ENCODE measurements at places on chromosomes 11 and 22.

DNA sequence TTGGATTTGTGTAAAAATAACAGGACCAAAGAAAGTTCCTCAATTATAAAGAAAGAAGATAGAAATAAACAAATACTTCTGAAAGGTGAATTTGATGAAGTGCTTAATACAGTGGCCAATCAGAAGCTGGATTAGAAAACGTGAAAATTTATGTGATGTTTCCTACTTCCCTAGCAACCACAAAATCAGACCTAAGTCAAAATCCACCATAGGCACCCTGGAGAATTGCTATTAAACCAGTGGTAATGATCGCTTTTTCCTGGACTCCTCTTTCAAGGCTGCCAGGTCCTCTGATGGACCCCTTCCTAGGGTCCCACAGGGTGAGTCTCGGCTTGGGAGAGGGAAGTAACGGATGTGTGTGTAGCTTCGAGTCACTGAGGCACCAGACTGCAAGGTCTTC lies 9.6 kb downstream of the WT1 start:
- DNase-seq: no peak

GRCh38 chr11:14546672-14547071 lies 26.5 kb upstream of the PSMA1 start:
- no peak for DNase-seq

DNA sequence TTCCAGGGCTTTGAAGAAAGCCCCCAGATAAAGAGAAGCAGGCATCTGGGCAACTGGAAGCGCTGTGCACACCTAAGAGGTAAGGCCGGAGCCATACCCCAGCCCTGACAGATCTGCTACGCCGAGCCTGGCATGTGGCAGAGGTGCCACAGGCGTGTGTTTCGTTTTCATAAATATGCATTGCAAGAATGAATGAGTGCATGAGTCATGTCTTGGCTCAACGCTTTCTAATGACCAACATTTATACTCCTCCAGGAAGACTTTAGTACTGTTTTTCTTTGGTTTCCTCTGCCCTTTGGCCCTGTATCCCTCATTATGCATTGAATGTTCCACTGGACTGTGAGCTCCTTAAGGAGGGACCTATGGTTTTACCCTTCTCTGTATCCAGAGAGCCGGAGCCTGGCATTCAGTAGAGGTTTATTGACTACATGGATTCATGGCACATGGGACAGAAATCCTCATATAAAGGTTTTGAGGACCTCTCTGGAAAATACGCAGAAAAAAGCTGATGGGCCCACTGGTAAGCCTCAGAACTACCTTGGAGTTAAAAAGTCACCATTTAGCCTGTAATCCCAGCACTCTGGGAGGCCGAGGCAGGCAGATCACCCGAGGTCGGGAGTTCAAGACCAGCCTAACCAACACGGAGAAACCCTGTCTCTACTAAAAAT lies 38.9 kb upstream of the CSNK2A3 start:
- DNase-seq: no peak

DNA sequence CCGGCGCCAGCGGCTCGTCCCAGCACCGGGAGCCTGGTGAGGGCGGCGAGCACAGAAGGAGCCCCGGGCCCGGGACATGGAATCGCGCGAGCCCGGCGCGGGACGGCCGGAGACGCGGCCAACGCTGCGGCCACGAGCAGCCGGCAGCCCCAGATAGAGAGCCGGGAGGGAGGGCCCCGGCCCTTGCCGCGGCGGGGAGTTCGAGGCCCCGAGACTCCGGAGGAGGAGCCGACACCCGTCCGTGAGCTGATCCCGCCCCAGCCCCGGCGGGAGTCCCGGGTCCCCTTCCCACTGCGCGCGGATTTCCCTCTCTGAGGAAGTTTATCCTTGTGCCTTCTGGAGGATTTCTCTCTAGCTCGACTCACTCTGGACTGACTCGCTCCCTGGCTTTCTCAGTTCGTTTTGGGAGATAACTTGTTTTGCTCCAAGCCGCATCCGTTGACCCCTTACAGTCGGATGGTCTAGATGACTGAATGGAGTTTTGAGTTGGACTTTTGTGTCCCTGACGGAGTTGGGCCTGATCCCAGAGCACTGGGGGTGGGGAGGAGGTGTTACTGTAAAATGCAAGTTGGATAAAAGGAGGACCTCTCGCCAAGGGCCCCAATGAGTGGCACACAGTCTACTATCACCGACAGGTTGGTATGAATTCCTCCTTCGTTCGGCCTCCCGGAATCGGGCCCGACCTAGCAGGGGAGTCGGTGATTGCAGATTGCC lies 585 bp downstream of the ARHGEF12 start:
- no peak for DNase-seq

DNA sequence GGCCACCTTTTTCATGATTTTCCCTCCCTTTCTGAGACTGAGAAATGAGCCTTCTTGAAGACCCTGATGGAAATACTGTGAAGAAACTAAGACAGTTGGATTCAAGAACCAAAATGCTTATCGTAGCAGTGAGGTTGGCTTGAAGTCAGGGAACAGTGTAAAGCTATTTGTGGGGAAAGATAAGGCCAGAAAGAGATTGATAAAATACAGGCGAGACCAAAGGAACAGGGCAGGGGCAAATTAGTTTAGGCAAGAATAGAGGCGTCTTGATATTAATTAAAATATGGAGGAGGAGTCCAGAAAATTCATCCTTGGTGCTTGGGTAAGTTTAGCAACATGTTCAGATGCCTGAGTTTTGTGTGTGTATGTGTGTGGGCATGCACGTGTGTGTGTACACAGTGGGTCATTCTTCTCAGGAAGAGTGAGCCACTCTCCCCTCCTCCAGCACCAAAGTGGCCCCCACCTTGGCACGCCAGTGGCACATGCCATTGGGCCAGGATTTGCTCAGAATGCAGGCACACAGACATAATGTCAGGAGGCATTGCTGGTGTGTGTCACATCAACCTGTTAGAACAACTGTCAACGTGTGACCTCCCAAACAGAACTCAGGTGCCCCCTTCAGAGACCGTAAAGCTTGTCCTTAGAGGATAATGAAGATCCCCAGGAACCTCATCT lies 3.9 kb upstream of the EHF start:
- DNase-seq: no peak

- no peak for DNase-seq
These were observed 45.2 kb upstream of the LINC01488 start for GRCh38 chr11:69436041-69436982.

- no peak for DNase-seq
These were observed at the start of gene PGGHG for GRCh38 chr11:288478-289397. TSS of gene PGGHG (plus strand) at chr11:289126. CDS start at chr11:289817, 691 bp downstream.

- no peak for DNase-seq
These were observed 2.3 kb upstream of the RTN4RL2 start for GRCh38 chr11:57458060-57458409.

GRCh38 chr11:439315-440064 lies 2.3 kb downstream of the ANO9 start:
- no peak for DNase-seq

DNA sequence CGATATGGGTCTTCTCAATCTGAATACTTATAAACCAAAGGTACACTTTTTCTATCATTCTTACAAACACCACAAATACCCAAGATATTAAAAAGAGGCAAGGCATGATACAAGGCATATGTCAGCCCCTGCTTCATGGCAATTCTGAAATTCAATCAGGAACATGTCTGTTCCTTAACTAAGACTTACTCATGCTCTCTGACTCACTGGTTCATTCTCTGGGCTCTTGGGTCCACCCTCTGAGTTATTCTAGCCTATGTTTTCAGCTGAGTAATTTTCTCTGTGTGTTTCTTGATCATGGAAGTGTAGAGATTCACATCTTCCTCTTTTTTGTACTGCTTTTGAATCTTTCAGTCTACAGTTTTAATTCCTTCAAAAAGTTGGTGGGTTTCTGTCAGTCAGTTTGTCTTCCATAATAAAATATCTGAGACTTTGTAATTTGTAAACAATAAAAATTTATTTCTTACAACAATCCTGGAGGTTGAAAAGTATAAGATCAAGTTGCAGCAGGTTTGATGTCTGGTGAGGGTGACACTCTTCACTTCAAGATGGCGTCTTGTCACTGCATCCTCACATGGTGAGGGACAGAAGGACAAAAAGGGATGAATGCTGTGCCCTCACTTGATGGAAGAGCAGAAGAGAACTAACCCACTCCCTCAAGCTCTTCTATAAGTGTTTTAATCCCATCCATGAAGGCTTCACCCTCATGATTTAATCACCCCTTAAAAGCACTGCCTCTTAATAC lies 211.7 kb downstream of the FAM76B start:
- DNase-seq: no peak

DNA sequence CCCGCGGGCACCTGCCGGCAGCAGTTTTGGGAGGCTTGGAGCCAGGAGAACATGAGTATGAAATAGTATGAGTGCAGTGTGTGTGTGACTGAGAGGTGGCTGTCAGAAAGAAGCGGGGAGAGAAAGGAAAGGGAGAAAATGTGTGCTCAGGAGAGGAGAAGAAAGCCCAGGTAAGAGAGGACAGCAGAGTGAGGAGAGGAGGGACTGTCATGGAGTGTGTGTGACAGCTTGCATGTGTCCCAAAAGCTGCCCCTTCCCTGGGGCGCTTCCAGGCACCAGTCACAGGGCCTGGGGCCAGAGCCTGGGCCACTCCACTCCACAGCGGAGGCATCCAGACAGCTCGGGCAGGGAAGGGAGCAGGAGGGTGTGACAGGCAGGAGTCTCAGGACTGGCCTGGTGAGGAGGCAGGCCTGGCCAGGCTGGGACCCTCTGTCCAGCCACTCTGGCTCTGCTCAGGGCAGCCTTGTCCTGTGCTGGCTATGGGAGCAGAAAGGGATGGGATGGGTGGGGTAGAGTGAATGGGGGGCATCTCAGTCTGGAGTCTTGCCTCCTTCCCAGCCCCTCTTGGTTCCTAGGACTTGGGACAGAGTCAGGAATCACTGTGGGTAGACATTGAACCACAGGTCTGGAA lies 949 bp downstream of the MMP11 start:
- no peak for DNase-seq

DNA sequence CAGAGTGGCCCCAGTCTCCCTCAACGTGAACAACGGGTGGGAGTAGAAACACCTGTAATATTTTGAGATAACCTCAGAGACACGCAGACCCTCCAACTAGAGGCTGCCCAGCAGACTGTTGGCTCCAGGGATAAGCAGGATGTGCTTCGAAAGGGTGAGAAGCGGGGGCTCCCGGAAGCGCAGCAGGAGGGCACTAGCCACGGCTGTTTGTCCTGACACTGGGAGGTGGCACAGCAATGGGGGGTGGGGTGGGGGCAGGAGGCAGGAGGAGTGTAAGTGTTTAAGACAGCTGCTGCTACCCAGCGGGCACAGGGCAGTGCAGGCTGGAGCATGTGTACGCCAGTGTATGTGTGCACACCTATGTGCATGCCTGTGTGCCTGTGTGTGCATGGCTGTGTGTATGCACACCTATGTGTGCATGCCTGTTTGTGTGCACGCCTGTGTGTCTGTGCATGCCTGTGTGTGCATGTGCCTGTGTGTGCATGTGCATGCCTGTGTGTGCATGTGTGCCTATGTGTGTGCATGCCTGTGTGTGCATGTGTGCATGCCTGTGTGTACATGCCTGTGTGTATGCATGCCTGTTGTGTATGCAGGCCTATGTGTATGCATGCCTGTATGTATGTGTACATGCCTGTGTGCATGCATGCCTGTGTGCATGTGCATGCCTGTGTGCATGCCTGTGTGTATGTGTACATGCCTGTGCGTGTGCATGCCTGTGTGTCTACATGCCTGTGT lies 154.7 kb downstream of the SHANK2 start:
- DNase-seq: no peak

GRCh38 chr11:2293984-2294925 lies 7.5 kb downstream of the C11orf21 start:
- no peak for DNase-seq

DNA sequence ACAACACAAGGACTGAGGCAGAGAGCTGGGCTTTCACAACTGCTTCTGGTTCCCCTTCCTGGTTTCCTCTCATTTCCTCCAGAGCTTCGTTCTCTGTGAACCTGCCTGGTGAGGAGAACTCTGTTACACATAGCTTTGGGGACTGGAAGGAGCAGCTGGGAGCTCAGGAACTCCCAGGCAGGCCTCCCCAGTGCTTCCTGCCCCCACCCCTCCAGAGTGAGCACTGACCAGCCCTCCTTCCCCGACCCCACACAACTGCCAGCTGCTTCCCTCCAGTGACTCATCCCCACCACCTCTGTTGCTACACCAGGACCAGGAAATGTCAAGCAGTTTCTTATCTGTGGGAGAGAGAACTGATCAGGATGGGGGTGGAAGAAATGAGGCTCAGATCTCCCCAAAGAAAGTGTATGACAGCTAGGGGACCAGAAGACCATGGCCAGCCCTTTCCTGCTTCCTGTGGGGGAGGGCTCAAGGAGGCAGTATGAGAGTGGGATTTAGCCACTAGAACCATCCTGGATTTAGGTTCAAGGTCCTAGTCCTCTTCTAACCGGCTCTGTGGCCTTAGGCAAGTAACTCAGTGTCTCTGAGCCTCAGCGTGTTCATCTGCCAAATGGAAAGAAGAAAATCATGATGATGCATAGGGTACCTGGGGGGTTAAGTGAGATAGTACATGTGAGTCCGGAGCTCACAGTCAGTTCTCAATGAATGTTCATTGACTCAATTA lies 4.5 kb upstream of the TP53I11 start:
- no peak for DNase-seq

DNA sequence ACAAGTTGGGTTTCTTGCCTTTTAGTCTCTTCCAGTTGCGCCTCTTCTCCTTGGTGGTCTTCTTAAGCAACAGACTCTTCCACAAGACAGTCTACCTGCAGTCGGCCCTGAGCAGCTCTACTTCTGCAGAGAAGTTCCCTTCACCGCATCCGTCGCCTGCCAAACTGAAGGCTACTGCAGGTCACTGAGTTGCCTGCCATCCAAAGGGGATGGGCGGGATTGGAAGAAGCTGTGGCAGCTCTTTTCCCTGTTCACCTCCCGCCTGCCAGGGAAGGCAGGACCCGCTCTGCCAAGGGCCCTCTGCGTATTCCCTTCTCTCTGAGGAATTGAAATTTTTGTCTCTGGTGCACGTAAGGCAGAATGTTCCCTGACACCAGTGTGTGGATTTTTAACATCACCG lies 9.2 kb upstream of the STT3A start:
- DNase-seq: no peak

- DNase-seq: no peak
These were observed 14.9 kb downstream of the USP47 start for GRCh38 chr11:11856638-11857037.

DNA sequence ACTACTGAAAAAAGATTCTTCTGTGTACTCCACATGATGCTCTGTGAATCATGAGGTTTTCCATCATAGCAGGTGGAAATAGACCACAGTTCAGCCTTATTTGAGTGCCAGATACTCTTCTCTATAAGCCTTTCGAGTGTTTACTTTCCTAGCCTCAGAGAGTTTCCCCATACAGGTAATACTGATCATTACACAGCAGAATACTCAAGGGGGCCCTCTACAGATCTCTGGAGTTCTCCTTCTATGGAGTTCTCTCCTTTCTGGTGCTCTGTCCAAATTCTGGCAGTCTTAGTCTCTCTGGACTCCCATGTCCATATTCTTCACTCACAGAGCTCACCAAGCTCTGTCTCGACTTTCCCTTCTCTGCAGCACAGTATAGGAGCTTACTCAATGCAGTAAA lies 175.7 kb upstream of the CARD18 start:
- DNase-seq: no peak

DNA sequence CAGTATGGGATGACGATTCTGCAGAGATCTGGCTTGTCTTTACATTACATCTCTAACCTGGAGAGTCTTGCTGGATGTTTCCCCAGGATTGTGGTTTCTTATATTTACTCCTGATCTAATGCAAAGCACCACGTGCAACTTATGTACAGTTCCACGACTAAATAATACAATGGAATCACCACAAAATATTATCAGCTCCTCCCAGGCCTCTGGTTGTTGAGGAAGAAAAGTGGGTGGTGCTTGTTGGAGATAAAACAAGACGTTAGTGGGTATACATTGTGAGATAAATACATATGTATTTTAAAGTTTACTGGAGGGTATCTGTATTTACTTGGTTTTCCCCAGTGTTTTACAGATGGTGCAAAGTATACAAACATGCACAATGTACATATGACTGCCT lies 569.7 kb downstream of the NTM start:
- no peak for DNase-seq
